Prostate gland (tissue), 2 donors: ENCODE measurements at places on chromosomes 6 and 20.

GRCh38 chr6:49384904-49385303 is 78.1 kb downstream of the MMUT start:
- DNase-seq, result no peak

DNA sequence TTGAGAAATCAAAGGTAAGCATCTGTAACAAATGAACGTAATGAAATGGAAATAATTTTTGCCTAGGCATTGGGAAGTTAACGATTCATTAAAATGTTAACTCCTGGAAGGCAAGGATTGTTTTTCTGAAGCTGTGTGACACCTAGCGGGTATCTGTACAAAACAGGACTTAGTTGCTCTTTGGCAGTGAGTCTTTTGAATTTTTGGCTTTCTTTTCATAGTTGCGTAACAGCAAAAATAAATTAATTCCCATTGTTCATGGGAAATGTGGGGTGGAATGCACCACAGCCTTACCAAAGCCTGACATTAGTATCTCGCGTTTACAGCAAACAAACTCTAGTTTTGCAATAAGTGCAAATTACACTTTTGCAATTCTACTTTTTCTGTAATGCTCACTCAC is 92.7 kb upstream of the DTNBP1 start:
- DNase-seq, result no peak

GRCh38 chr6:139230391-139230840 is 61.4 kb downstream of the TXLNB start:
- peak; percentile 15 for DNase-seq

GRCh38 chr6:54099225-54099624 is 12.0 kb upstream of the MLIP start:
- DNase-seq, result no peak

DNA sequence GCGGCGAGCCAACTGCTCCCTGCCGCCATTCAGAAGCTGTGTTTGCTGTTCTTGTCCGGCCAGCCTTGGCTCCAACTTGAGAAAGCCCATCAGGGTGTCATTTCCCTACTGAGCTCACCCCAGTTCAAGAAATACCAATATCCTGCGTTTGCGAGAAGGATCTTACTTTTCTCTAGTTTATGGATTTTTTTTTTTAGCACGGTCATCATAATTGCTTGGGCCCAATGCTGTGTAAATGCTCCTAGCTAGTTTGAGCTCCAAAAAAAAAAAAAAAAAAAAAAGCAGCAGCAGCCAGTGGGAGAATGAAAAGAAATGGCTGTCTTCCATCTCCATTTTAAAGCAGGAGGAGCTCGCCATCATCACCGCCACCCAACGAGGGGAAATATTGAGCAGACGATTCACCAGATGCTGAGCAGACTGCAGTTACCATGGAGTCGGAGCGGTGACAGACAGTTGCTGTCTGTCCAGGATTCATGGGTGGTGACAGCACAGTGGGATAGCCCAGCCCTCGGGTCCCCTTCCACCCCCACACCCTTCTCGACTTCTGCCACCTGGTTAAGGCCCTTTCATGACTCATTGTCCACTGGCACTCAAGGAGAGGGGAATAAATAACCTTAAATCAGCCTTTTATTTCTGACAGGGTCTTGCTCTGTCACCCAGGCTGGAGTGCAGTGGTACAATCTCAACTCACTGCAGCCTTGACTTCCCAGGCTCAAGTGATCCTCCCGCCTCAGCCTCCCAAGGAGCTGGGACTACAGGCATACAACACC is 132.4 kb upstream of the SNX9 start:
- DNase-seq, result no peak

- DNase-seq, result no peak
These were observed 29.9 kb downstream of the FBXO5 start for GRCh38 chr6:152952866-152953509.

GRCh38 chr6:62229231-62229630 is 56.8 kb downstream of the KHDRBS2 start:
- DNase-seq, result no peak

- no peak for DNase-seq
These were observed 16.4 kb downstream of the NFATC2 start for GRCh38 chr20:51526106-51526470.

- no peak for DNase-seq
These were observed 15.5 kb downstream of the MRPS18A start for GRCh38 chr6:43671801-43672690.

GRCh38 chr6:37221585-37222124 is 35.9 kb upstream of the TBC1D22B start:
- no peak for DNase-seq

DNA sequence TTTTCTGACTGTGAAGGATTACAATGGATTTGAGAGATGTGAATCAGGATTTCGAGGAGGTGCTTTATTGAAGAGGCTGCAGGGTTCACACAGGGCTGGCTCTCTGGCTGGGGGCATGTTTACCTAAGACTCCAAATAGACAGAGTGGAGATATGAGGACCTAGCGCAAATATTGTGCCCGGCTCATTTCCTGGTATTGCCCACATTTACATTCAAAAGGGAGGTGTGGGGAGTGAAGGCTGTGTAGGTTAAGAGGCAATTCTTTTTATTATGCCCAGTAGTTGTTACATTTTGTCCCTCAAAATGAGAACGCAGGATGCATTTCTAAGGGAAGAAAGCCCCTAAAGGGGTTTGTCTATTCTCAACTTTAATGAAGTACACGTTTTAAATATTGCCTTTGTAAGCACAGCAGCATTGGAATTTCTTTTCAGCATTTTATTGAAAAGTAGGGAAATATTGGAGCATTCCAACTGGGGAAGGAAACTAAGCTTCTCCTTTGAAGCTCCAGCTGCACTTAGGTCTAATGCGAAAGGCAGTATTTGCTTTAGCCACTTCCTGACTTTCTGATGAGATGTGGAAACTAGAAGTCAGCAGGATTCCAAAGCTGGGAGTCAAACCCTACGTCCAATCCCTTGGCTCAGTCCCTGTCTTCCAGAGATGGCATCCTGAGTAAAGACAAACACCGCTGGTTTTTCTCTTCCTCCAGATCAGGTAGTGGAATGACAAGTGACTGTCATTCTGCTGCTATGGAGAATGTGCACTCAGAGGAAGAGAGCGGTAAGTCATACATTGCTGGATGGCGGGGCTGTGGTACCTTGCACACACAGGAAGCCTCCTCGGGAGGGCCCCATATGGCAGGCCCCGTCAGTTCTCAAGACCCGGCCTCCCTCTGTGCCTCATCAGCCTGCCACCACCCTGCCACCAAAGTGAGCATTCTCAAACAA is 70.7 kb downstream of the MYB start:
- no peak for DNase-seq

DNA sequence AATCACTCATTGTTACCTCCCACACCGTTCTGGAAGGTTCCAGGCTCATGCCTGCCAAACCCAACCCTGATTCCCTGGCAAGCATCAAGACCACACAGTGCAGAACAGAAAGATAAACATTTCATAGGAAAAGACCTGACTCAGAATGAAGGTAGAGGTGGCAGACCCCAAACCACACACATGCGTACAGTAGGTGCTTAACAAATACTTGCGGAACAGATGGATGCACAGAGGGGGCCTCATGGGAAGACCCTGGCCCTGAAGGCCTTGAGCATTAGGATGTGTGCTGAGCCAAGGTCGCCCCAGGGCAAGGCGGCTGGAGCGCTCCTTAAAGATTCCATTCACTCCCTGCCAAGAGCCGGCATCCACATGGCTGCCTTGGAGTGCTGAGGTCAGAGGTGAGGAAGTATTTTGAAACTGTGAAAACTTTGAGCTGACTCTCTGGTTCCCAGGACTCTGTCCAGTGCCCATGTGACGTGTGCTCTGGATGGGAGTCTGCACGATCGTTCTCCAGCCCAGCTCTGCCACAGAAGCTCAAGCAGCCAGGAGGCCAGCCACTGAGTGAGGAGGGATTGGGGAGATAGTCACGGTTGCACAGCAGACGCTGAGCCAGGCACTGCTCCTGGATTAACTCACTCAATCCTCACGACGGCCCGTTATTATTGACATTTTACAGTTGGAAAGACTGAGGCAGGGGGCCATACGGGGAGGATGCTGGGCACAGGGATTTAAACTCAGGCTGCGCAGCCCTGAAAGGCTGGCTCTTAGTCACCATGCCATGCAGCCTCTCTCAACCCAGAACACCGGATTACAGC is 65.5 kb upstream of the AFDN start:
- DNase-seq, result peak; percentile 37

DNA sequence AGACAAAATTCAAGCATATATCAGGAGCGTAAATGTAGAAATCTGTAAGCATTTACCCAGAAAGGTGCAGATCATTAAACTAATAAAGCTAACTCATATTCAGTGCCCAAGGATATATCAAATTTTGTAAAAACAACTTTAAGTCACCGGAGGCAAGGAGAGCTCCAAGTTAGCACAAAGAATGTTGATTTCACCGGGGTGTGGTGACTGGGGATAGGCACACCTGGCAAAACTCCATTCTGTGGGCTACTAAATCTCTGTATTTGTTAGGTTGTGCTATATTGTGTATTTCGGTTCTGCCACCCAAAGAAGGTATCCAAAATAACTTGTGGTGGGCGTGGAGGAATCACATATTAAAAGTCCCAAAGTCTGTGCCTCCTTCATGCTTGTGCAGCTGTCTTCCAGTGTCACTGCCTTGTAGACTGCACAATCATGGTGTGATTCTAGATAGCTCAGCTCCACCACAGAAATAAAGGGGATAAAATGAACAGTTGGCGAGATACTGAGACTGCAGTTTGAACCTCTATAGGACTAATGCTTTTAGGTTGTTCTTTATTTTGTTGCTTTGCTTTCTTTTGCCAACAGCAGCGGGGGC is 111.6 kb downstream of the GMDS start:
- no peak for DNase-seq

DNA sequence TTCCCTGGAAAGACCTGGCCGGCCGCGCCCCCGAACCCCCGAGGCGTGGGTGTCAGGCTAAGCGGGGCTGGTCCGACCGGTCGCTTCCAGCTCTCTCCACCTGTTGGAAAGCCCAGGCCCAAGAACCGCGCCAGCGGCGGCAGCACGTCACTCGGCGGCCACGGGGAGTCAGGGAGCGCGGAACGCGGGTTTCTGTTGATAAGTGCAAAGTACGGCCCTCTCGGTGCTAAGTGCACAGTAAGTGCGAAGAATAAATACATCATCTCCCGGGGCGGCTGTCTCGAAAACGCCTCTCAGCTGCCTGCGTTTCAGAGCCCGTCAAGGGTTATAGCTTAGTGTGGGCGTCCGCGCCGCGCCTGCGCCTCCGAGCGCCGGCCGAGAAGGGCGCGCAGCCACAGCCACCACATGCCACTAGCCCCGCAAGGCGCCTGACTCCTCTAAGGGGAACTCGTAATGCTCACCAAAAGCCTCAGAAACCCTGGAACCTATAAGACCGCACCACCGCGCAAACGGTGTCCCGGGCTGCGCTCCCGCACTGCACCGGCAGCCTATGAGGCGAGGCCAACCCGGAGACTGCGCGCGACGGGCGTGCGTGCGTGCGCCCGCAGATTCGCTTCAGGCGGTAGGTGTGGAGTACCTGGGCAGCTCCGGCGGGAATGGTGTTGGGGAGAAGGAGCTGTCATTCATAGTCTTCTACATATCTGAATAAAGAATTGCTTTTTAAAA is 9.2 kb upstream of the TBX18 start:
- no peak for DNase-seq

GRCh38 chr6:165186441-165187205 is 122.8 kb downstream of the C6orf118 start:
- no peak for DNase-seq

GRCh38 chr6:34544776-34545471 is 11.2 kb downstream of the SPDEF start:
- DNase-seq, result no peak

DNA sequence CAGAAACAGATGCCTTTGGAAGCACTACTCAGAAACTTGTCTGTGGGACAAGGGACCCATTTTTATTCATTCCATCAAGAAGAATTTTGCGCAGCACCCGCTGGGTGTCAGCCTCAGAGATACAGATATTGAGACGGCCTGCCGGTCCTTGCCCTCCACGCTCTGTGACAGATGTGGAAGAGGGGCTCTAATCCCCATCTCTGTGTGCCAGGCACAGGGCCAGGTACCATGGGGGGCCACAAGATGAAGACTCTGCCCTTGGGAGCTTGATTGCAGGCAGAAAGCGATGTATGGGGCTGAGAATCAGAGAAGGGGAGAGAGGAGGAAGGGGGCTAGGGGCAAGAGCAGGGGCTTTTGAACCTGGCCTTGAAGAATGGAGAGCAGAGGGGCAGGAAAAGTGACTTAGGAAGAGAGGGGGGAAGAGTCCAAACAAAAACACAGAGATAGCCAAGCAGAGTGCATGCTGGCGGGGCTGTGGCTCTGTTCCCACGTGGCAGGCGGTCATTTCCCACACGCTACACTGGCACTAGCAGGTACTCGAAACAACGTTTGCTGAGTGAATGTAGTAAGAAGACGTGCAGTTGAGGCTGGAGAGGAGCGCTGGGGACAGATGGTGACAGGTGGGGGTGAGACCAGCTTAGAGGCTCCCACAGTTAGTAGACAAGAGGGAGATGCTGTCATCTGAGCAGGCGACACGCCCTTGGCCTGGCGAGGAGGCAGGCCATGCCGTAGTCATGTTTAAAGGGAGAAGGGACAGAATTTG is 170.3 kb upstream of the SNX9 start:
- no peak for DNase-seq

DNA sequence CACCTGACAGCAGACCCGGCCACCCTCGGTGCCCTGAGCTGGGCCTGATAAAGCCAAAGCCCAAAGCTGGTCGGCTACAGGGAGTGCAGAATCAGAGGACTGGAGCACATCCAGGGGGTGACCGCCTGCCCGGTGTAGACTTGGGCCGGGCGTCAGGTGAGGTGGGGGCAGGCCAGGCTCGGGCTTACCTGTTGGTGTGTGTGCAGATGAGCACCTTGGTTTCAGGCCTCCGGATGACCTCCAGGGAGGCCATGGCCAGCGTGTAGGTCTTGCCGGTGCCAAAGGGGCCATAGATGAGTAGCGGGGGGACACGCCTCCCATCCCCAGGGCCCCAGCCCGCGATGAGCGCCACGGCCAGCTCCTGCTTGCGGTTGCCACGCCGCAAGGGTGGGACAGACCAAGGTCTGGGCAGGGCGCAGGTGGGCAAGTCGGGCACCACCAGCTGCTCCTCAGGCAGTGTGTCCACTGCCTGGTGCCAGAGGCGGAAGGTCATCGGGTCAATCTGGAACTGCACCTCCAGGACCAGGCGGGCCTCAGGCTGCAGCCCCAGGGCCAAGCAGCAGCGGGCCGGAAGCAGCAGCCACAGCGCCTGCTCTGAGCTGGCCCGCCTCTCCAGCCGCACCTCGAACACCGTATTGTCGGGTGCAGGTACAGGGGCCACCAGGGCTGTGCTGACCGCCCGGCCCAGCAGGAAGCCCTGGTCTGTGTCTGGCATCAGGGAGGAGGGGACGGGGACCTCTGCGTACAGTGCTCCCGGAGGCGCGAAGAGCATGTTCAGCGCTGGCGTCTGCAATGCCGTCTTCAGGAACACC is 5.7 kb downstream of the HELZ2 start:
- no peak for DNase-seq

GRCh38 chr20:43515628-43516027 is 8.1 kb downstream of the L3MBTL1 start:
- DNase-seq, result no peak

- no peak for DNase-seq
These were observed 53.2 kb upstream of the PLEKHG1 start for GRCh38 chr6:150546457-150546856.

DNA sequence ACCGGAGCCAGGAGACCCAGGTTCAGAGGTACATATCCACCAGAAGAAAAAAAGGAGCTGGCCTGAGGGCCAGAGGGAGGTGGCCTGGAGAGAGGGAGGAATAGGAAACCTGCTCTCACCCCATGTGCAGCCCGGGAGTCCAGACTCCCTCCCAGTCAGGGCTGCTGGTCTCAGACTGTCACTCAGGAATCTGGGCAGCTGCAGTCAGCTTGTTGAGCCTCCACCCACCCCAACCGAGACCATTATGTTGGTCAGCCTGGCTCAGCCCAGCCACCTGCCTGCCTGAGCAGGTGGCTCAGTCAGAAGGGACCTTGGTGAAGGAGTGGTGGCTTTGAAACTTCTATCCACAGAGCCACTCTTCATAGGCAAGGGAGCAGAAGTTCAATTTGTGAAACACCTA is 53.3 kb upstream of the EPB41L1 start:
- no peak for DNase-seq
